ENCODE measurements at places on chromosomes 7 and 10.

DNA sequence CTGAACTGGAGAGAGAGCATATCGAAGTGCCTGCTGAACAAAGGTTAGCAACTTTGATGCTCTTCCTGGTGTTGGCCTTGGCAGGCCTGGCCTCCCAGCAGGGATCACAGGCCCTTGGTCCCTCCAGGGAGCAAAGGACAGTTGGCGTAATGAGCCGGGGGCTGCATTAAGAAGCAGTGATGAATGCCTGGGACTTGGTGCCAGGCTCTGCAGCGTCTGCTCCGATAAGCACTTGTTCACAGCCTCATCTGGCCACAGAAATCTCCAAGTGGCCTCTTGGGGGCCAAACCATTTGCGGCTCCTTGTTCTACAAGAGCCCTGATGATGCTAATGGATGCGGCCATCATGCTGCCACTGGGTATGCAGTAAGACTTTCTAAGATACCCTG lies 31.8 kb downstream of the CRHR2 start:
- no peak for DNase-seq

DNA sequence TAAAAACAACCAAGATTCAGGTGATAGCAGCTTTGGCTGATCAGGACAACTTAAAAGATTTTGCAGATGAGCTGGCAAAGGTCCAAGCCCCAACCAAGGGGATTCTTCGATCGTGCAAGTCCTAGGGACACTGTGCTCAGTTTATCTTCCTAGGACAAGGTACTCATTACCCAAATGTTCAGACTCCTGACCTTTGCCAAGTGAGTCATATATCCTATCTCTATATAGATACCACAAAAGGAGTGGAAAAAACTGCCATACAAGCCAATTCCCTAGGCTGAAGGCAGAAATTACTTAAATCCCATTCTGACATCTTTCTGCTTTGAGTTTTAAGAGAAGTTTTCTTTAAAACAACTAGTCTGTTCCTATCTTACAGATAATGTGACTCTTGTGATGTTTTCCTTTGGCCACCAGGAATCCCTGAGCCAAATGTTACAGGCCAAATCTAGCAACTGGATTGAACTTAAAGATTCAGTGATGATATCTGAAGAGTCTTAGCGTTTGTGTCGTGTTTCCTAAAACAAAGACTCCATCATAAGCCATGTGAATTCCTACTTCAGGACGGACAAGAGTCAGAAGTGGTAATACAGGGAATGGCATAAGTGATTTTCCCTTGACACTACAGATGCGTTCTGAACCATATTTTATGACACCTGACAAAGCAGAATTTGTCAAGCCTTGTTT lies 142.6 kb upstream of the ASAH2 start:
- no peak for DNase-seq

DNA sequence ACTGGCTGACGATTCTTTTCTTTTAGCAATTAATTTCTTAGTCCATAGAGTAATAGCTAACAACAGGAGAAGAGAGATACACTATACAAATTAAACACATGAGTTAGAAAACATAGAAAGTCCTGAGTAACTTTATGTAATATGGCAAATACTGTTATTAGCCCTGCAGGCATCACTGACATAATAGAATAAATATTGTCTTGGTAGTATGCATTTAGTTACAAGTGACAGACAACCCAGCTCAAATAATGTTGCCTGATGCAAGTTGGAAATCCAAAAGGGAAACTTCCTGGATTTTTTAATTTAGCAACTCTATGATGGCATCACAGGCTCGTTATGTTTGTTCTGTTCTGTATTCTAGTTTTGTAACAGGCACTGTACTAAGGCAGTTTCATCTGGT lies 95.1 kb downstream of the DKK1 start:
- no peak for DNase-seq

DNA sequence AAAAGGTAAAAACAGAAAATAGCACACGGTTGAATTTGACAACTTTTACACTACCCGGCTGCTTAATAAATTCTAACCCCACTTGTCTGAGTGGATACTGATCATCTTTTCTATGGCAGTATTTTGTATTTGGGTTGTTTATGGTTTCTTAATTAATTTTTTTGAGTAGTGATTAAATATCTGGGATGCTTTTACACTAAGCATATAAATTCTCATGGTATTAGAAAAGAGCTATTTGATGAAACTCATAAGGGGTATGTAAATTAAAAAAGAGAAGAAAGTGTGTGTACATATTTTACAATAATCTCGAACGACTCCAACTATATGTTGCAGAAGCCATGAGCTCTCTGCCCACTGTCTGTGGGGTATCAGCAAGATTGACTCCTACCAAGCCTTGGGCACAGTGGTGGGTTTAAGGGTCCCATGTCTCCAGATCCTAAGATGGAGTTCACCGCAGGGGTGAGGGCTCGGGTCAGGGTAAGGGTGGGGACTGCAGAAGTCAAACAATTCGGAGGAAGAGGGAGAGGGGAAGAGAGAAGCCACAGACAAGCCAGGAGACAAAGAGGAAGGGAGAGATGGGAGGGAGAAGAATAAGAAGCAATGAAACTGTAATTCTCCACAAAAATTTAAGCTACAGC lies 7.6 kb upstream of the HOXA13 start:
- no peak for DNase-seq

- no peak for DNase-seq
Observed at GRCh38 chr10:113453351-113453750, 99.5 kb upstream of the HABP2 start.

DNA sequence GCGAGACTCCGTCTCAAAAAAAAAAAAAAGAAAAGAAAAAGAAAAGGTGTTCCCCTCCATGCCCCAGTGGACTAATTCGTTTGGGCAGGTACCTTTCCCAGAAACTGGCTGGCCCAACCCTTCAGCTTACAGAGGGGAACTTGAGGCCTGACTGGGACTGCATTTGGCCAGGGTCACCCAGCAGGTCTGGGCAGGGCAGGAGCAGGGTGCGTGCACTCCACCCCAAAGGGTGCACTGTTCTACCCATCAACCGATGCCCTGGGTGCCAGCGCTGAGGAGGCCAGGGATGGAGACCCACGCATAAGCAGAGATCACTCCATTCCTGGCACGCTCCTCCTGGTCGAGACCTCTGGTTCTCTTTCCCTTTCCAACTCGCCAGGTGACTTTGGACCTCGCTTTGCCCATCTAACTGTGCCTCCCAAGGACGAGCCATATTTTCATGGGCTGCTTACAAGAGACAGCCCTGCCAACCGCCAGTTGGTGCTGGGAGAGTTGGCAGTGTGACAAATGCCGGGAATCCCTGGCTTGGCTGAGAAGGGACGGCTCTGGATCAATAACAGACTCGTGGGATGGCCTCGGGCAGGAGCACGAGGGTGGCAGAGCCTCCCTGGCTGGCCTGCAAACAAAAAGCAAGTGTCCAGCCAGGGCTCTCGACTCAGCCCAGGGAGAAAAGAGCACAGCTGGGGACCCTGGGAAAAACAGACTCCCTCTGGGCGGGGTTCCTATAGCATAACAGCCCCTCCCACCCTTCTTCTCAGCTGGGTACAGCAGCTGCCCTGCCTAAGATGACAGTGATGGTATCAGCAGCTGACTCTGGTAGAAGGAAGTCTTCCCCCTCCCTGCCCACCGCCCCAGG lies 7.9 kb downstream of the HSPB1 start:
- peak; percentile 67 for DNase-seq

- no peak for DNase-seq
Observed at GRCh38 chr10:95181726-95182125, 12.3 kb upstream of the ACSM6 start.

DNA sequence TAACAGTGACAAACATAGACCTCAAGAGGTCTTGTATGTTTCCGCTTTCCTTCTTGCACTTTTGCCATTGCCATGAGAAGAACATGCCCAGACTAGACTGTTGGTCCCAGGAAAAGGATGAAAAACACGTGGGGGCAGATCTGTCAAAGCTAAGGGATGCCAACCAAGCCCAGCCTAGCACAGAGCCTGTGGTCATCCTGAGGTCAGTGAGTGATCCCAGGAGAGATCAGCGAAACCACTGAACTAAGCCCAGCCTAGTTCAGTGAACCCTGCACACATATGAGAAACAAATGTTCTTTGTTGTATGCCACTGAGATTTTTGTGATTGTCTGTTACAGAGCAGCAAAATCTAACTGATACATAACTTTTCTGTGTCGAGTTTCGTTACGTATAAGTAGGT lies 718.8 kb downstream of the MAGI2 start:
- DNase-seq: no peak

DNA sequence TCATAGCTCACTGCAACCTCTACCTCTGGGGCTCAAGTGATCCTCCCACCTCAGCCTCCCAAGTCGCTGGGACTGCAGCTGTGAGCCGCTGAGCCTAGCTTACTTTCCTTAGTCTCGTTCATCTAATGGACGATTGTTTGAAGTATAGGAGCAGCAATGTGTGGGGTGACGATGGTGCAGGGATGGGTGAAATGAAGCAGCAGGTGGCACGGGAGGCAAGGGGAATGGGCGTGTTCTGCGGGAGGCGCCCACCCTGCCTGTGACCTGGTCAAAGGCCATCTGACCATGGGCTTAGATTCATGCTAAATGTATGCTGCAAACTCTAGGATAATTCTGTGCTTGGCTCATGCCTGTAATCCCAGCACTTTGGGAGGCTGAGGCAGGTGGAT lies 210.7 kb downstream of the MAD1L1 start:
- DNase-seq: no peak

DNA sequence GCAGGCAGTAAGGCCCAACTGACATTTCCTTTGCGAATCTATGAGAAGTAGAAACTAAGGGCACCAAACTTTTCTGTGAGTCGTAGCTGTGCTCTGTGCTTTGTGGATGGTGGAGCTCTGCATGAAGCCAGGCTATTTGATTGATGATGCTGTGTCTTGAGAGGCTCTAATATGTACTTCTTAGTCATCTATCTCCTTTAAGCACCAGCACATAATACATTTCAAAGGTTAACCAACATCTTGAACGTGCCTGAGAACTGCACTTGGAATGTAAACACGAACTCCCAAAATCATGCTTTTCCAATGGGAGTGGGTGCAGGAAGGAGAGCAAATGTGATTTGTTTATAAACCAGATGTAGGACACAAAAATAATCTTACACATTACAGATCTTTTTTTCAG lies 411.6 kb downstream of the PARD3 start:
- no peak for DNase-seq
